ENCODE measurements at places on chromosomes 4 and X. TPM values are rescaled to one million over a fixed set of nuclear protein-coding genes. Genes with fewer than 3 reads are reported as not detected.

COL4A6 gene
- not detected for total RNA-seq

CLTRN gene
- total RNA-seq, result 0.79 TPM

SH3D19 gene
- 11.5 TPM for total RNA-seq

CCDC149 gene
- 6.9 TPM for total RNA-seq

CDX4 gene
- not detected for total RNA-seq

SLC6A14 gene
- not detected for total RNA-seq

GABRQ gene
- not detected for total RNA-seq

MYOZ2 gene
- total RNA-seq, result not detected

RNF175 gene
- 1.1 TPM for total RNA-seq

SOX3 gene
- total RNA-seq, result not detected

NAT8L gene
- 6.1 TPM for total RNA-seq

DOCK11 gene
- total RNA-seq, result 5.5 TPM

TEX13D gene
- 0.26 TPM for total RNA-seq

SCD5 gene
- total RNA-seq, result 4.3 TPM

FAM53A gene
- total RNA-seq, result 5.8 TPM

RBM46 gene
- total RNA-seq, result 0.53 TPM

ZBED1 gene
- total RNA-seq, result 16.9 TPM

RAB9B gene
- total RNA-seq, result 0.34 TPM

CCSER1 gene
- total RNA-seq, result 3.2 TPM

MAGEA9B gene
- total RNA-seq, result not detected

ARFIP1 gene
- 33.3 TPM for total RNA-seq

SYP gene
- total RNA-seq, result 2.2 TPM

ADH1A gene
- total RNA-seq, result not detected

EXOC1L gene
- total RNA-seq, result not detected

FGG gene
- not detected for total RNA-seq

PPP1R2C gene
- total RNA-seq, result not detected

NCBP2L gene
- not detected for total RNA-seq

NEUROG2 gene
- total RNA-seq, result 0.26 TPM

DNAAF6 gene
- not detected for total RNA-seq

SUV39H1 gene
- 24.2 TPM for total RNA-seq

MAGEB1 gene
- total RNA-seq, result not detected

F11 gene
- not detected for total RNA-seq

ZNF711 gene
- total RNA-seq, result 0.90 TPM

GYG2 gene
- total RNA-seq, result not detected

TCEAL4 gene
- total RNA-seq, result 37.6 TPM

FAM9B gene
- 0.32 TPM for total RNA-seq

CAPN6 gene
- total RNA-seq, result not detected

AMBN gene
- not detected for total RNA-seq

GPR119 gene
- total RNA-seq, result not detected

MND1 gene
- total RNA-seq, result 22.7 TPM

ALAS2 gene
- total RNA-seq, result not detected
